Endodermal cell (in vitro differentiated cells): ENCODE measurements at places on chromosomes 2 and 18.

GRCh38 chr2:69483696-69484095 is 46.5 kb upstream of the NFU1 start:
- no peak for DNase-seq
- no peaks in the 10 kb centered on the region for H3K36me3 ChIP-seq

GRCh38 chr18:74204526-74205152 is 56.3 kb downstream of the TIMM21 start:
- H3K4me1 ChIP-seq: no peaks in the 10 kb centered on the region
- no peak for DNase-seq

DNA sequence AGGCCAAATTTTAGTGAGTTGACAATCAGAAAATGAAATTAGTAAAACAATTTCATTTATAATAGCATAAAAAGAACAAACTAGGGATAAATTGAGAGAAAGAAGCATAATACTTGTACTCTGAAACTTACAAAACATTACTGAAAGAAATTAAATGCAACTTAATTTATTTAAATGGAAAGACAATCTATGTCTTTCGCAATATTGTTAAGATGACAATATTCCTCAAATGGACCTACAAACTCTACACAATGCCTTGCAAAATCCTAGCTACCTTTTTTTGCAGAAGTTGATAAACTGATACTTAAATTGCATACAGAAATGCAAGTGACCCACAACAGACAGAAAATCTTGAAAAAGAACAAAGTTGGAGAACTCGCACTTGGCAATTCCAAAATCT is 9.1 kb downstream of the EPG5 start:
- H3K4me1 ChIP-seq: no peaks in the 10 kb centered on the region
- H3K36me3 ChIP-seq: peaks cover 26% of the 10 kb centered on the region
- DNase-seq: no peak
- H3K27ac ChIP-seq: no peak overlapping the region
- no peaks in the 10 kb centered on the region for H3K27me3 ChIP-seq

DNA sequence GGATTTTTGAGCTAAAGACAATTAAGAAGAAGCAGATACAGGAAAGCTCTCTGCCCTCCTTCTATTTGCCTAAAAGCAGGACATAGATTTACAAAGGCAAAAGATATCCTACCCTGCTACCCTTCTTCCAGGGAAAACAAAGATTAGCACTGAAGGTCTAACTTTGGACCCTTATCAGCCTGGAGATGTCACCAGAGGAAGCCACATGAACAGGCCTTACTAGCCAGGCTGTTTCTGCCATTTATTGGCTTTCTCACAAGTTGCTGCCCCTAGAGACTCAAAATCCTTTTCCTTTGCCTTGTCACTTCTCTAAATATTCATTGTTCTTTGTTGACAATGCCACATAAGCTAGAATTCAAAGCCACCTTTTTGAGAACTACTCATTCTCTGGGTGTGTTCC is 147.3 kb downstream of the B3GNT2 start:
- no peaks in the 10 kb centered on the region for H3K36me3 ChIP-seq
- H3K4me1 ChIP-seq: no peaks in the 10 kb centered on the region
- no peak for DNase-seq
- no peak overlapping the region for H3K27ac ChIP-seq

- no peak overlapping the region for H3K27ac ChIP-seq
- H3K27me3 ChIP-seq: no peaks in the 10 kb centered on the region
- no peaks in the 10 kb centered on the region for H3K36me3 ChIP-seq
Observed at GRCh38 chr2:204321910-204322751, 223.1 kb upstream of the PARD3B start.

DNA sequence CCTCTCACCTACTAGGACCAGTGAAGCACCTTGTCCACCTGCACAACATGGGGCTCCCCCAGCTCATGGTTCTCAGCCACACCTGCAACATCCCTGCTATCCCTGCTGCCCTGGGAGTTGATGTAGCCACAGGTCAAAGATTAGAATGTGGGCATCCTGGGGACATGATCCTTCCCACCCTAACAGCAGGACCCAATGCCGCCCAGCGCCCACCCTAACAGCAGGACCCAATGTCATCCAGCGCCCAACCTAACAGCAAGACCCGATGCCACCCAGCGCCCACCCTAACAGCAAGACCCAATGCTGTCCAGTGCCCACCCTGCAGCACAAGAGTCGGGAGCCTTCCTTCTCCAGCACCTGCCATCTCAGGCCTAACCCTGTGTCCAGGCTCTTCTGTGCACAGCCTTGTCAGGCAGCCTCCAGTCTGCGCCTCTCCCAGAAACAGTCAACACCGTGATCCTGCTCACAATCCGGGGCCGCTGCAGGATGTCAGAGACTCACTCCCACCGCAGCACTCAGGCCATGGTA is 237.3 kb upstream of the SALL3 start:
- DNase-seq: peak; percentile 22
- H3K4me1 ChIP-seq: no peaks in the 10 kb centered on the region
- H3K27ac ChIP-seq: no peak overlapping the region
- no peaks in the 10 kb centered on the region for H3K27me3 ChIP-seq
- no peak overlapping the region for H3K4me3 ChIP-seq

DNA sequence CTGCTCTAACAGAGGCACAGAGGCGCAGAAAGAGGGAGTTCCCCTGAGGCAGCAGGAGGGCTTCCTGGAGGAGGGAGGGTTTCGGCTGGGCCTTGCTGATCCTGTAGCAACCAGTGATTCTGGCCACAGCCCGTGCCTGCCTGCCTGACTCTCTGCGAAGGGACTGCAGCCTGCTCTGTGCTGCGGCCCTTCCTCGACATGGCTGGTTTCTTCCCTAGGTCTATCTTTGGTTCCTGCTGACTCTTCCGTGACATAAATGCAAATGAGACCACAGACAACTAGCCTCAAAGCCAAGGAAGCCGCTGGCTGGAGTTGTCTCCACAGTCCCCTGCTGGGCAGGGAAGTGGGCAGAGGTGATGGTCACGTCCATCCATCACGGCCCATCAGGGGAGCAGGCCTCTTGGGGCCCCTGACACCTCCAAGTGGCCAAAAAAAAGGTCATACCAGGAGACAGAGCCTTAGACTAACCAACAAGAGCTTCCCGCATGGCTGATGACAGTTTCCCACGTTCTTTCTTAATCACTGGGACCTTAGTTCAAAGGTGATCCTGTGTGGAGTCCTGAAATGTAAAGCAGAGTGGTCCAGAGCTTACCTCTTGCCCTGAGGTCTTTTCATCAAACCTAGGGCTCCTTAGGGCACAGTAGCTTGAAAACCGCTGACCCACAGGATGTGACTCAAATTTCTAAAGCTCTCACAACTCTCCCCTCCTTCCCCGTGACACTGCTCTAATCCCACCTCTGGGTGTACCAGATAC is 55.3 kb downstream of the HS1BP3 start:
- peak; percentile 78 for DNase-seq
- H3K36me3 ChIP-seq: no peaks in the 10 kb centered on the region
- H3K4me1 ChIP-seq: peaks cover 3% of the 10 kb centered on the region

DNA sequence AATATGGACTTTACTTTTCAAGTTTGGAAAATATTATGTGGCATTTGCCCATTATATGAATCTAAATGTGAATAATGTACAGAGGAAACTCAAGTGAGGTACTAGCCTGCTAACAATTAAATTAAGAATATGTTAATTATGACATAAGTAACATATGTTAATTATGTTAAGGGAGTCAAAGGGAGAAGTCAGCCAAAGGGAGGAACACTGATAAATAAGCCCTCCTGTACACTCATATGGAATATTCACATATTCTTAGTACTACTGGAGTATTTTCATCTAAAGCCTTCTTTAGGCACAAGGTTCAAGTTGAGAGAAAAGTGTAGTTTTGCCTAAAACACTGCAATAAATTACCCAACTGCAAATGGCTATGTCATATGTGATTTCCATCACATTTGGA is 30.1 kb downstream of the ITGB6 start:
- no peaks in the 10 kb centered on the region for H3K27me3 ChIP-seq

DNA sequence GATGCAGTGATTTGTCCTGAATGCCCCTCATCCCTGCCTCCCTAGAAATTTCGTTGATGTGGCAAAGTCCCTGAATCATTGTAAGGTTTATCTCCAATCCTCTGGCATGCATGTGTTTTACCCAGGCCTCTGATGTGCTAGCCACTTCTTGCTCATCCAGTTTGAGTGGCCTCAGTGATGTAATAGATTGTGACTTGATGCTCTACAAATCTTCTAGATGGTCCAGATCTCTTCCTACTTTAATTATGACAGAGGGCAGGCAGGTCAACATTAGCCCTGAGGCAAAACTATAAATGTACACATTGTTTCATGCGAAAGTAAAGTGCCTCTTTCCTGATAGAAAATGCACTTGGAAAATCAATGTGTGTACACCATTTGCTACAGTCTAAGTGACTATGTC is 54.5 kb downstream of the LONRF2 start:
- no peaks in the 10 kb centered on the region for H3K36me3 ChIP-seq
- no peaks in the 10 kb centered on the region for H3K27me3 ChIP-seq
- no peak overlapping the region for H3K27ac ChIP-seq
- H3K4me1 ChIP-seq: no peaks in the 10 kb centered on the region
- DNase-seq: no peak

DNA sequence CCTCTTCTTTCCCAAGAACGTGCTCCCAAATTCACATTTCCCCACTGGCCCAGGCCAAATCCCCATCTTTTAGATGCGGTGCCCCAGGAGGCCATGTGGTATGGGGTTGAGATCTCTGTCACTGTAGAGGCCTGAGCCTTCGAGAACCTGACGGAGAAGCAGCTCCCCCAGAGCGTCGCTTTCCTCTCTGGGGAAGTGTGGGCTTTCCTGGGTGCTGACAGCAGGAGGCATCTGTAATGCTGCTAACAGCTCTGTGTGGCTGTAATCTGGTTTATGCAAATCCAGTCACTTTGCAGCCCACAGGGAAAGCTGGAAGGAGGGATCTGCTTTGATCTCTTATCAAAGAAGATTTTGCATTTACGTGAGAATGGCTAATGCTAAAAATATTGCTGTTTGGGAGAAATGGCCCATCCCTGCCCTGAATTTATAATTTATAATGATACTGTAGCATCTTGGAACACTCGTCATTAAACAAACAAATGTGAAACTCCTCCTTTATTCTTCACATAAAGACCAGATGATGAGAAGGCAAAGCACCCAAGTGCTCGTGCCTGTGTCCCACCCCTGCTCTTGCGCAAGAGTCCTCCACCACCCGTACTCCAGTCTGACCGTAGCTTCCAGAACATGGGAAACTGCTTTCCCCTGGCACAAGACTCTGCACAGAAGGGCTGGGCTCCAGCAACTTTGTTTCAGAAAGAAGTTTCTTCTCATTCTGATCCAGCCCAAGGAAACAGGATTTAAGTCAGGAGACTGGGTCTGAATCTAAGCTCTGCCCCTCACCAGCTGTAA is 109.9 kb upstream of the EPC2 start:
- H3K4me3 ChIP-seq: no peak overlapping the region
- no peaks in the 10 kb centered on the region for H3K36me3 ChIP-seq
- peak; percentile 54 for DNase-seq
- no peak overlapping the region for H3K27ac ChIP-seq

- H3K4me3 ChIP-seq: peak overlapping the region; percentile 4
- H3K27me3 ChIP-seq: peaks cover 23% of the 10 kb centered on the region
- no peaks in the 10 kb centered on the region for H3K36me3 ChIP-seq
- no peak overlapping the region for H3K27ac ChIP-seq
Observed at GRCh38 chr18:58135183-58135641, 91.2 kb downstream of the NEDD4L start.

DNA sequence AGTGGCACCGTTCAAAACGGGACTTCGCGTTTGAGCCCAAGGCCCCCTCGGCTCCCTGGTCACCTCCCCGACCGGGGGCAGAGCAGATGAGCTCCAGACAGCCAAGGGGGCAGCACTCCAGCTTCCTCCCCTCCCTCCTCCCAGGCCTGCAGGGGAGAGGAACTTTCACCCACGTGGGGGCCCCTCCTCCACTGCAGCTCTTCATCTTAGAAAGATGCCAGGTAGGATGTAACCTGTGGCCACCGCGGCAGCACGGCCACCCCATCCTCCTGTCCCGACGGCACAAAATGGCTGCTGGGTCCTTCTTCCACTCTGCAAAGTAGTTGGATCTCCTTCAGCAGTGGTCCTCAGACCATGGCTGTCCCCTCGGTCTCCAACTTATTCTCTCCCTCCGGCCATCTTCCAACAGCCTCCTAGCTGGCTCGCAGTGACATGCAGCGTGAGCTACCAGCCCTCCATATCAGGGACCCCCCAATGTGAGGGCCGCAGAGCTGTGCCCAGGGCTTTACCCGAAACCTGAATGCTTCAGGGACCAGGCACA is 94.5 kb upstream of the ID2 start:
- no peak overlapping the region for H3K27ac ChIP-seq
- H3K36me3 ChIP-seq: no peaks in the 10 kb centered on the region
- H3K4me1 ChIP-seq: peaks cover 7% of the 10 kb centered on the region
- no peaks in the 10 kb centered on the region for H3K27me3 ChIP-seq
- peak; percentile 52 for DNase-seq

DNA sequence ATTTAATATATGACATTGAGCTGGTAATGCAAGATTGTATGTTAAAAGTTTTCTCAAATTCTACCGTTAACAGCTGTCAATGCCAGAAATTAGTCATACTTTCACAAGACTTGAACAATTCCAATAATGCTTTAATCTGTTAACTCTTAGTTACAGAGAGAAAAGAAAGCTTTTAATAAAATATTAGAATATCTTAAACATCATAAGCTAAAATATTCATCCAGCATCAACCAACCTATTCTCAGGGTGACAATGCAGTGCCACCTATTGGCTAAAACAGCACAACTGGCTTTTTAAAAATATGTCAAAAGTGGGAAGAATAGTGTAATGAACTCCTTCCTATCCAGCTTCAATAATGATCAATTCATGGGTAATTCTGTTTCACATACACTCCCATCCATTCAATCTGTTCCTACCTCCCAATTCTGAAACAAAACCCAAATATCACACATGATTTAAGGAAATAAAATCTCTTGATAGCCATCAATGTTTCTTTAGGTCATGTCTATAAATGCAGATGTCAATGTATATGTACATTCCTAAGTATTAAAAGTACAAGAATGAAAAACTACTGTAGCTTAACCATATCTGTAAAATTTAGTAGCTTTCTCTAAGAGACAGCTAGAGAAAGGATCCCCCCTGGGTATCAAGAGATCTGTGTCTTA is 79.8 kb upstream of the CCDC141 start:
- no peak overlapping the region for H3K27ac ChIP-seq
- no peak overlapping the region for H3K4me3 ChIP-seq
- H3K36me3 ChIP-seq: peaks cover 5% of the 10 kb centered on the region
- DNase-seq: no peak

DNA sequence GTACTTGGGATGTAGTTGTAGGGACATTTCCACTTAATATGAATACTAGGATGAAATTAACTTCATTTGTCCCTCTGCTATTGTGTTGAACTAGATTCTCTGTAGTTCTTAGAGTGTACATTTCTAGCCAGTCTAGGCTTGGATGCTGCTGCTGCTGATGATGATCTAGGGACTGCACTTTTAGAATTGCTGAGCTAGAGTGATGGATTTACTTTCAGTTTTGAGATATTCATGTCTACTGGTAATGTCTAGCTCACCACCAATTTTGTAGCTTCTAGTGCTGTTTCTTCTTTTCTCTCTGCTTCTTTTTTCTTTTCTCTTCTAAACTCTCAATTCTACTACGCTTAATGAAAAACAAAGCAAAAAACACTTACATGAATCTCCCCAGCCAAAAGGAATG is 49.4 kb downstream of the MRPS9 start:
- H3K4me1 ChIP-seq: no peaks in the 10 kb centered on the region
- no peak overlapping the region for H3K4me3 ChIP-seq
- DNase-seq: no peak
- peaks cover 21% of the 10 kb centered on the region for H3K36me3 ChIP-seq
- H3K27ac ChIP-seq: no peak overlapping the region

GRCh38 chr18:50895350-50896045 is 16.6 kb downstream of the ME2 start:
- H3K4me3 ChIP-seq: no peak overlapping the region
- no peaks in the 10 kb centered on the region for H3K27me3 ChIP-seq
- DNase-seq: no peak
- H3K4me1 ChIP-seq: no peaks in the 10 kb centered on the region
- peaks cover 71% of the 10 kb centered on the region for H3K36me3 ChIP-seq

- no peak for DNase-seq
- H3K4me1 ChIP-seq: no peaks in the 10 kb centered on the region
- H3K4me3 ChIP-seq: no peak overlapping the region
Observed at GRCh38 chr2:2640818-2641217, 309.7 kb upstream of the MYT1L start.
